HFFc6 (cell line): ENCODE measurements at places on chromosomes 11 and 22. TPM values are rescaled to one million over a fixed set of nuclear protein-coding genes. Genes with fewer than 3 reads are reported as not detected.

The MOGAT2 gene
- not detected in 2 replicates for total RNA-seq

The LBHD1 gene
- total RNA-seq, result 2.9 to 4.5 TPM (median 3.4 TPM) in 3 replicates

The MS4A6E gene
- total RNA-seq, result not detected in 3 replicates

DNA sequence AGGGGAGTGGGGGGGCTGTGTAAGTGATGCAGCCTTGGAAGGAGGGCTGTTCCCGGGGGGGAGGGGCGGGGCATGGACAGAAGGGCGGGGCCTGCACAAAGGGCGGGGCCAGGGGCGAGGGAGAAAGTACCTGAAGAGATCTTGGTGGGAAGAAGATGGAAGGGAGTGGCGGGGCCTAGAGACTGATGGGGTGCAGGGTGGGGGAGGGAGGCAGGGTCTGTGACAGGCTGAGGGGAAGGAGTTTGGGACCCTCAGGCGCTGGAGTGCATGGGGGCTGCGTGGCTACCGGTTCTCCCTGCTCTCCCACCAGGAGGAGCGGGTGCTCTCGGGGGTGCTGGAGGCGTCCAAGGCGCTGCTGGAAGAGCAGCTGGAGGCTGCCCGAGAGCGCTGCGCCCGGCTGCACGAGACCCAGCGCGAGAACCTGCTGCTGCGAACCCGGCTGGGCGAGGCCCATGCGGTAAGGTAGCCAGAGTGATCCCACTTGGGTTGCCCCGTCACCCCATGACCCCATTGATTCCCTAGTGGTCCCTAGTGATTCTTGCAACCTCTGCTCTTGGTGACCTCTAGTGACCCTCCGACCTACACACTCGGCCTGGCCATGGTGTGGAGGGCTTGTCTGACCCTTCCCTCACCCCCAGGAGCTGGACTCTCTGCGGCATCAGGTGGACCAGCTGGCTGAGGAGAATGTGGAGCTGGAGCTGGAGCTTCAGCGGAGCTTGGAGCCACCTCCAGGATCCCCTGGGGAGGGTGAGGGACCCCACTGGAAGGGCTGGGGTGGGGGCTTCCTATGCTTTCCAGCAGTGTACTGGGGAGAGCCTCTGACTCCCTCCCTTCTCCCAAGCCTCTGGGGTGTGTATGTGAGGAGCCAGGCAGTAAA is 3.1 kb downstream of the CCDC88B start:
- no peak for DNase-seq

The MAPK12 gene
- 36.2 to 40.4 TPM (median 38.1 TPM) in 3 replicates for total RNA-seq
